Fibroblast of the aortic adventitia (primary cell): ENCODE measurements at places on chromosomes 6 and 20. TPM values are rescaled to one million over a fixed set of nuclear protein-coding genes. Genes with fewer than 3 reads are reported as not detected.

DNA sequence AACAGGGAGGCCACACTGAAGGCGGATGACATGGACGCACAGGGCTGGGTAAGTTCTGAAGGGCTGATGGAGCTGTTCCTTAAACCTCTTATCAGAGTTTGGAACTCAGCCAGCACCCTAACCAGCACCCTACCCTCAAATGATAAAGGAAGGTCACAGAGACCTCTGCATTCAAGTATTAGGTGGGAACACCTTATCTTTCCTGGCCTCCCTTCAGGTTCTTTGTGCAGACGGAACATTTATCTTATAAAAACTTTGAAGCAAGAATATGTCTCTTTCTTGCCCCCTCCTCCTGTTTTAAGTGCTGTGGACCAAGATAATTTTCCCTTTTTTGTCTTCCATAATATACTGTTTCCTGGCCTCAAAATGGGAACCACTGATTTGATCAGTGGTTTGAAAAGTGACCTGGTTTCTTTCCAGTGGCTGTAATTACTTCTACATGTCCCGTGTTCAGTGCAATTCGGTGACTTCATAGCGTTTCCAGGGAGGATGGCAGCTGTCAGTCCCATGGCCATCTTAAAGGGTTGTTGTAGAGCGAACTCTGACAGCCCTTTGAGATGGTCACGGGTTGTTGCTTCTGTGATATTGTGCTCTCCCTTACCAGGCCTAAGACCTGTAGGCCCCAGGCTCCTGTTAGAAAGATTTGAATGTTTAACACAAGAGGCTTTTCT is 213.2 kb upstream of the MYLIP start:
- no peak for DNase-seq

- DNase-seq = no peak
Observed at GRCh38 chr6:75850026-75850833, 101.2 kb downstream of the MYO6 start.

- no peak for DNase-seq
Observed at GRCh38 chr6:69383627-69384026, 413.2 kb downstream of the LMBRD1 start.

GRCh38 chr6:10081075-10081474 is 333.8 kb downstream of the TFAP2A start:
- DNase-seq = no peak

DNA sequence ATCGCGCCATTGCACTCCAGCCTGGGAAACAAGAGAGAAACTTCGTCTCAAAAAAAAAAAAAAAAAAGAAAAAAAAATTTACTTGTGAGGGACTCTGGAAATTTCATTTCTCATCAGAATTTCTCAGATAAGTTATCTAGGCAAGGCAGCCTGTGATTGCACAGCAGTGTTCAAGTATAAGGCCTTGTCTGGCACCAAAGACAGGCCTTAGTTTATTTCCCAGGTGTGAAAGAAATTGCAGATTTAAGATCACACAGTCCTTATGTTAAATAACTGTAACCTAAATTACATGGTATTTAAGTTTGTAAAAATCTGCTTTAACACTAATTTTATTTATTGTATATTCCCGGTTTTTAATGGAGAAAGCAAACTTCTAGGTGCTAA is 34.8 kb downstream of the HFE start:
- DNase-seq = no peak

DNA sequence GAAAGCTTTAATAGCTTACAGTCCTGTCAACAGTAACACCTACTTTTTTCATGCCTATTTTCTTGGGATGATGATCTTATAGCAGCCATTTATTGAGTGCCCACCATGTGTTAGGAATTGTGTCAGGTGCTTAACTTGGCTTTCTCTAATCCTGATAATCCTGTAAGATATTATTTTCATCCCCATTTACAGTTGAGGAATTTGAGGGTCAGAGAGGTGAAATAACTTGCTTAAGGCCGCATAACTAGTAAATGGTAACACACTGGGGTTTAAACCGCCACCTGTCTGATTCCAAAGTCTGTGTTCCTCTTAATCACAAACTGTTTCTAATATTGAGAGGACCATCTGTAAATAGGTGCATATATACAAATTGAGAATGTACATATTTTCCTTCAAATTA is 55.5 kb downstream of the NCOA3 start:
- no peak for DNase-seq

- no peak for DNase-seq
Observed at GRCh38 chr6:11804701-11805100, 26.1 kb upstream of the ADTRP start.

DNA sequence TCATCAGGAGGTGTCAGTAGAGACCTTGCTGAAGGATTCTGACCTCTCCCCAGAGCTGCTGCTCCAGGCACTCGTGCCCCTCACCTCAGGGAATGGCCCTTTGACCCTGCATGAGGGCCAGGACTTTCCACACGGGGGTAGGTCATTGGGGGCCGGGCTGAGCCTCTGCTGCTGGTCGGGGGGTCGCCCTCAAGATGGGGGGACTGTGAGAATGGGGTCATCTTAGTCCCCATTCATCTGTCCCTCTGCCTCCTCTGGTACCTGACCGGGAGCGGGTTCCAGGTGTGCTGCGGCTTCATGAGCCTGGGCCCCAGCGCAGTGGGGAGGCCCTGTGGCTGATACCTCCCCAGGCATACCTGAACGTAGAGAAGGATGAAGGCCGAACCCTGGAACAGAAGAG is 15.8 kb downstream of the DNPH1 start:
- no peak for DNase-seq

GRCh38 chr6:142333431-142333830 is 31.6 kb downstream of the ADGRG6 start:
- DNase-seq = no peak

DNA sequence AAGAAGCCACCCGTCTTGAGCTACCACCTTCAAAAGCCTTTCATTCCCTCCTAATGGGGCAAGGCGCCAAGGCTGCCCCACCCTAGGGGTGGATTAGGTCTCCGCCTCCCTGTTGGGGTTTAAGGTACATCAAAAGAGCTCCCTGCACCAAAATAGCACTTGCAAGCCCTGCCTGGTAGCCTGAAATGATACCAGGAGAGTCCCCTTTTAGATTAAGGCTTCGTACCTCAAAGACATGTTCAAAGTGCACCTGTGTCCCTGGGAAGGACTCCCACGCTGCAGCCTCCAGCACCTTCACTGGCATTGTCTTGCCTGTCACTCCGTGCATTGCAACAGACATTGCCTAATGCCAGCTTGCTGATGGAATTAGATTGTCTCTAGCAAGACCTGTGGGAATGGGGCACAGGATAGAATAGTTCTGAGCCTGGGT is 15.7 kb upstream of the CDKN1A start:
- DNase-seq = no peak

DNA sequence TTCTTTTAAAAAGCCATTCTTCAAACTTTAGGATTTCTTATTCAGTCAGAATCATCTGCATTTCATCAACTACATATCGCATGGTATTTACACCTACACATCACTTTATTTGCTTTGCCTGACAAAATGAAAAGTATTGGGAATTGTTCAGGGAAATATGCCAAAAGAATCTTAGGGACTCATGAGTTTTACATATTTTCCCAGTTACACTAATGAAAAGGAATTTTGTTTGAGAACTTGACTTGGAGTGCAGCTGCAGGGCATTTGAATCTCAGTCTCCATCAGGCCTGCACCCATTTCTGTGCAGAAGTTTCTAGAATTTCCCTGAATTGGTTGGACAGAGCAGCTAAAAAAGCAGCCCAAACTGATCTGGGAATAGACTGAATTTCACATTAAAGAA is 65.3 kb downstream of the MTHFD1L start:
- DNase-seq = peak; percentile 96

GRCh38 chr6:108163267-108163643 is 2.6 kb upstream of the NR2E1 start:
- no peak for DNase-seq

GRCh38 chr6:46964716-46965519 is 43.2 kb upstream of the ADGRF5 start:
- DNase-seq = peak; percentile 41

- peak; percentile 61 for DNase-seq
Observed at GRCh38 chr6:168035098-168035660, 37.7 kb downstream of the KIF25 start.

DNA sequence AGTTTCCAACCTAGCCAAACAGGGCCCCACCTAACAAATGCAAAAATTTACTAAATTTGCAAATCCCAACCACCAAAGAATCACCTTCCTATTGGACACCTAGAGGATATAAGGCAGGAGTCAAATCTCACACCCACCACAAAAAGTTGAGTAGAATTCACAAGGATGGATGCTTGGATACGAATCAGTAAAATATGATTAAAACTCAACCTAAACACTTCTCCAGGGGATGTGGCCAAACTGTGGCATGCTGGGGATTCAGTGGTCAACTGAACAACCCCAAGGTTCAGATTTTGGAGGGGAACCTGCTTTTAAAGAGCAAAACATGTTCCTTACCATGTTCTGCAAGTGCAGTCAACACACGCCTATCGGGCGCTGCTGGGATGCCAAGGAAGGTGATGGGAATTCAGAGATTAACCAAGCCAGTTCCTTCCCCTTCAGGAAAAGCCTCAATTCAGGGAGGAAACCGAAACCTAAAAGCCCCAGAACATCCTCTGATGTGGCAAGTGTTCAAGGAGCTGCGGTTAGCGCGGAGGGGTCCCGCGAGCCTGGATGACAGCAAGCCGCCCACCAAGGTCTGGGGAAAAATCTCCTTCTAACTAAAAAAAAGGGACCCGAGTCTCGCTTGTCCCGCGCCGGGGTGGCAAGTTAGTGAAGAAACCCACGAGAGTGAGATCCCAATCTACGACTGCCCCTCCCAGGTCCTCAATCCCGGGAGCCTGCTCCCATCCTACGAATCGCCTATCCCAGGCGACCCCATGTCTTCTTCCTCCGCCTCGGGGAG is 902 bp downstream of the SAMHD1 start:
- peak; percentile 39 for DNase-seq

- no peak for DNase-seq
Observed at GRCh38 chr6:169646906-169647567, 54.8 kb downstream of the WDR27 start.

DNA sequence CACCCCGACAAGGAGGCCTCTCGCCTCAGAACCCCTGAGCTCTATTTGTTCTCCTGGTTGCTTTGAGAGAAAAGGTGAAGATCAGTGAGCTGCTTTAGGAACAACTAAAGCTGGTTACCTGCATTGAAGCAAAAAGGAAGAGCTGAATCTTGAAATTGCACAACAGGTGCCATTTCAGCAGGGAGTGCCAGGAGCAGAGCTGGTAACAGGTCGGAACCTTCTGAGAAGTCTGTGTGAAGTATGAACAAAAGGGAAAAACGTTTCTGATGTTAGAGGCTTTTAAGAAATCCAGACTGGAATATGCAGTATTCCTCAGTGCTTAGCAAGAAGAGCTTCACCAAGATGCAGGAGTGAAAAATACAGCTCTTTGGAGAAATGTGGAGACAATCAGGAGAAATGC is 164.0 kb downstream of the TMEM242 start:
- DNase-seq = no peak

GRCh38 chr6:14305624-14306023 is 188.1 kb downstream of the CD83 start:
- DNase-seq = no peak

GRCh38 chr6:83708546-83708969 is 343 bp downstream of the SNAP91 start:
- DNase-seq = peak; percentile 2

GRCh38 chr6:76843054-76843822 is 620.1 kb downstream of the HTR1B start:
- peak; percentile 19 for DNase-seq

- peak; percentile 5 for DNase-seq
Observed at GRCh38 chr6:46734867-46735719, at the start of gene PLA2G7. TSS of gene PLA2G7 (minus strand) at chr6:46735375. CDS start at chr6:46722891, 12,484 bp downstream.

DNA sequence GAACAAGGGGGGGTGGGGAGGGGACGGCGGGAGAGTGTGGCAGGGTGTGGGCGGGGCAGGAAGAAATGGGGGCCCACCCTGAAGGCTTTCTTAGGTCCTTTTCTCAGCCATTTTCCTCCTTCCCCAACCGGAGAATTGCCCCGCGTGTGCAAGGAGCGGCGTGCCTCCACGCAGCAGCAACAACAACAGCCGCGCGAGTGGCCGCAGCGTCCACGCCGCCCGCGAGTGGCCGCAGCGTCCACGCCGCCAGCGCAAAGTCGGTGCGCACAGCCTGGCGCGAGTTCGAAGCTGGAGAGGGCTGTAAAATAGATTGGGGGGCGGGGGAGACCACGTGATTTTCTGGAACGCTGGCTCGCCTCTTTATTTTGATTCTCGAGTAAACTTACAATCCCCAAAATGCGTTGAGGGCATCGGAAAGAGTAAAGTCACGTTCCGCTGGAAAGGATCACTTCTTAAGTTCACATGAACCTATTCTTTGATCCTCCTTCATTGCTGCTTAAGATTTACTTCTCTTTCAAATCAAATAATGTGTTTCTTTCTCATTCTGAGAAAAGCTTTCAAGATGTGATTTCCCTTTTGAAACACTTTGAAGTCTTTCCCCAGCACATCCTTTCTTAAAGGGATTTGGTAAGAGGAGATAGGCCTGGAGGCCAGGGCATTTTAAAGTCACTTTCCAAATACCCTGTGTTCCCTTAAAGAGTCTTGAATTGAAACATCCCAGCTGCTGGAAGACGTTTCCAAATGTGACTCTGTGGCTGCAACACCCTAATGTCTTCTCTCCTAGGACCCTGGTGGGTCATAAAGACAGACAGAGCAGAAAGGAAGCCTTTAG is 66.7 kb upstream of the ZNF217 start:
- DNase-seq = peak; percentile 51

GRCh38 chr6:41503827-41504465 is 42.2 kb upstream of the FOXP4 start:
- peak; percentile 66 for DNase-seq

ZSCAN31 gene
- total RNA-seq = 13.9 and 31.2 TPM in 2 replicates

TMC2 gene
- not detected in 2 replicates for total RNA-seq

VNN1 gene
- under 0.01 and 0.33 TPM in 2 replicates for total RNA-seq

NUP43 gene
- 20.6 and 45.6 TPM in 2 replicates for total RNA-seq

SLC17A3 gene
- 1.1 TPM in 1 of 2 replicates, not detected in the other for total RNA-seq

RNF144B gene
- total RNA-seq = 0.54 and 1.2 TPM in 2 replicates

PROCR gene
- total RNA-seq = 62.2 and 106 TPM in 2 replicates

ZFP64 gene
- 21.7 and 21.9 TPM in 2 replicates for total RNA-seq

PXDC1 gene
- 17.6 and 39.4 TPM in 2 replicates for total RNA-seq

CEP57L1 gene
- total RNA-seq = 27.1 and 41.3 TPM in 2 replicates

SNHG17 gene
- 7.4 and 8.4 TPM in 2 replicates for total RNA-seq

APOBEC2 gene
- 0.16 TPM in 1 of 2 replicates, not detected in the other for total RNA-seq

MEI4 gene
- total RNA-seq = not detected in 2 replicates

SNRPB gene
- total RNA-seq = 47.6 and 86.5 TPM in 2 replicates

ANKRD66 gene
- not detected in 2 replicates for total RNA-seq

EMILIN3 gene
- not detected in 2 replicates for total RNA-seq

ABHD16A gene
- total RNA-seq = 23.5 and 27.1 TPM in 2 replicates

RIMS1 gene
- total RNA-seq = 0.63 TPM in 1 of 2 replicates, not detected in the other

CGA gene
- not detected in 2 replicates for total RNA-seq

SAMD10 gene
- 0.16 and 2.3 TPM in 2 replicates for total RNA-seq

HLA-DMA gene
- total RNA-seq = 1.6 and 2.1 TPM in 2 replicates
